Renal pelvis (tissue), 12 donors: ENCODE measurements at places on chromosomes 5 and 9. TPM values are rescaled to one million over a fixed set of nuclear protein-coding genes. Genes with fewer than 3 reads are reported as not detected.

GRCh38 chr9:136697821-136698526 is 10.7 kb upstream of the AGPAT2 start:
- DNase-seq: no peak

Gene GMCL2
- polyA plus RNA-seq: not detected

Gene MACROH2A1
- polyA plus RNA-seq: 249 TPM

Gene ATG12
- 65.9 TPM for polyA plus RNA-seq

GRCh38 chr9:131530546-131530919 is 530 bp downstream of the UCK1 start:
- no peak for DNase-seq

Gene NUTM2F
- polyA plus RNA-seq: not detected

Gene SET
- 647 TPM for polyA plus RNA-seq

Gene TMEM250
- 24.5 TPM for polyA plus RNA-seq

DNA sequence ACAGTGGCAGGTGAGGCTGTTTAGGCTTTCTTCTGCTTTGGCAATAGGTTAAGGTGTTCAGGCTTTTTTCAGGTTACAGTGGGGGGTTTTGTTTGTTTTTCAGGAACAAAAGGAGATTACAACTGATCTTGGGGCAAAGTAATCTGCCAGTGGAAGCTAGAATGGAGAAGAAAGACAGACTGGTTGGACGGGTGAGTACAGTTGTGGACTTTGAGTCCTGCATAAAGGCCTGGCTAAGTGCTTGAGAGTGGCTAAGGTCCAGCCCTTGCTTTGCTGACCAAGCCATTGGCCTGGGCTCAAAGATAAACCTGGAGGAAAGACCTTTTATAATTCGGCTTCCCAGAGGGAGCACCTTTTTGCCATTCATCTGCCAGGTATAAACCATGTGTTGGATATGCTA is 63.1 kb downstream of the MTMR12 start:
- no peak for DNase-seq

DNA sequence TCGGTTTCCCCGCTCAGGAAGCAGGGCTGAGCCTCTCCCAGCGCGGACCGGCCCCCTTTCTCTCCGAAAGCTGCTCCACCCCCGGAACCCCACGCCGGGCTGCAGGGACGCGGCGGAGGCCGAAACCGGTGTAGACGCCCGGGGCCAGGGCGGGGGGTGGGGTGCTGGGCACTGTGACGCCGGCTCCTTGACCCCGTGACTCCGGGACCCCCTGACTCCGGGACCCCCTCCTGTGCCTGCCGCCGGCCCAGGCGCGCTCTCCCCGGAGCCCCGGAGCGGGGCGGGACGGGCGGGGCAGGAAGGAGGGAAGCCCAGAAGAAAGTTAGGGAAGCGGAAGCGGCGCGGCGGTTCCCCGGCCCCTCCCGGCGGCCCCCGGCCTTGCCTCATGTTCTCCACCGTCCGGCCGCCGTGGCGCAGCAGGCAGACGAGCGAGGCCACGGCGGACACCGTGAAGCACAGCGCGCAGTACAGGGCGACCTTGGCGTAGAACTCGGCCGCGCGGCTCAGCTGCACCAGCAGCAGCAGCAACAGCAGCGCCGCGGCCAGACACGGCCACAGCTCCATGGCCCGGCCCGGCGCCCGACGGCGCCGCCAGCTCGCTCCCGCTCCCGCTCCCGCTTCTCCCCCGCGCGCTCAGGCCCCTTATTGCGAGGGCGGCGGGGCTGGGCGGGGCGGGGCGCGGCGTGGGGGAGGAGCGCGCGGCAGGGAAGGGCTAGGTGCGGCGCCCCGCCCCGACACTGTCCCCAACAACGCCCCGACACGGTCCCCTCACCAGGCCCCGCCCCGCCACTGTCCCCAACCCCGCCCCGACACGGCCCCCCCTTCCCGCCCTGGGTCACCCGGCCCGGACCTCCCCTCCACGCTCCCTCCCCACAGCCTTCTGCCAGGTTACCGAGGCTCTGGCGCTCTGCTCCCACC is at the start of gene AGPAT2:
Gene AGPAT2 (minus strand): TSS at position 664 of the 918 bp plus-strand sequence. CDS start 100 bp downstream, at position 564.
- no peak for DNase-seq

DNA sequence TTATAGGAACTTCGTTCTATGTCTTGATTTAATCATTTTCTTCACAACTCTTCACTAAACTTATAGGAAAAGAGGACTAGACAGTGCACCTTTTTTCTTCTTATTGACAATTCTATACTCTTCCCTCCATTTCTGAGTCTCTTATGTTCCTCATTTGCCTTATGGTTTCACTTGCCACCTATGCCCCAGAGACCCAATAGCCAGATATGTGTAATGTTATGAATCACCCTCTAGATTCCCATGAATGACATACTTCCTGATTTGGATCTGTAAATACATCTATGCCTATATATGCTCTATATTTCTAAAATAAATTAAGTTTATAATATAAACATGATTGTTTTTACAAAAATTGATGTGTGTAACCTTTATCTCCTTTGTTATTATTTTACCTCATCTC is 514.1 kb upstream of the MEF2C start:
- no peak for DNase-seq

- DNase-seq: peak; percentile 81
Measured at GRCh38 chr5:179763215-179763945, 30.4 kb upstream of the LTC4S start.

DNA sequence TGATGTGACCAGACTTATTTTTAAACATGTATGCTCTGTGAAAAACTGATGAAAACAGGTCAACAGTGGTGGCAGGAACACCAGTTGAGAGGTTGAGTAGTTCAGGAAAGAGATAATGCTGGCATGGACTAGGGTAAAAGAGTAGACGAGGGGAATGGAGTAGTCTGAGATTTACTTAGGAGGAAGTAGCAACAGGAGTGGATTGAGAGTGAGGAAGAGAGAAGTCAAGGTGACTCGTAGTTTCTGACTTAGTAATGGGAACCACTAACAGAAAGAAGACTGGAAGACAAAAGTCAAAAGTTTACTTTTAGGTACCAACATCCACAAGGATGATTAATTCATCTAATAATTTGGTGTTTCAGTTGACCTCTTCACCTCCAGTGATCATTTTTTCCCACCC is 3.6 kb downstream of the SRA1 start:
- DNase-seq: no peak

Gene MYMK
- polyA plus RNA-seq: not detected

Gene WASHC1
- polyA plus RNA-seq: 35.4 TPM

Gene C5orf58
- polyA plus RNA-seq: 0.22 TPM

DNA sequence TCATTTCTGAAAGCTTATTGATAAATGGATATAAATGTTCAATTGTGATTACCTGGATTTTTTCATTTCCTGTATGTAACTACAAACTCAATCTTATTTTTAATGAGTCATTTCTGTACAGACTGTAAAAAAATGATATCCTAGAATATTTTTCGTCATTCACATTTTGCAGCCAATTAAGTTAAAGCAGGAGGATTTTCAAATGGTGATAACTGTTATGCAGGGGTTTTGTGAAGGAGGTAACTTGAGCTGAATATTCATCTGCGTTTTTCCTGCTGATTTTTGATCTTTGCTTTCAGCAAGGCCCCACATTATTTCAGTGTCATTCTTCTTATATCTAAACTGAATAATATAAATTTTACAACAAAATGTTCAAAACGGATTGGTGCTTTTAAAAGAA is 74.1 kb downstream of the SLF1 start:
- DNase-seq: no peak

DNA sequence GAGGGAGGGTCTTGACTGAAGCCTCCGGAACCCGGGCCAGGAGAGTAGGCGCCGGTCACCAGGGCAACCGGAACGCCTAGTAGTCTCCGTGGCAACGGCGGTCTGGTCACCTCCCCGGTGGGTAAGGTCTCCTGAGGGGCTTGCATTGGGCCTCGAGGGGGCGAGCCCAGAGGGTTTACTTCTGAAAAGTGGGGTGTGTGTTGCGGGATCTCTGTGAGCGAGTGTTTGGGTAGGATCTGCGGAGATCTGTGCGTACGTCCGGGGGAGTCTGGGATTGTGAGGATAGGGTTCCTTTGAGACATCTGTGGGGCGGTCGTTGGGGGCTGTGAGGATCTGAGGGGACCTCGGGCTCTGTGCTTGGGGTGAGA is at the start of gene FAM221B:
Gene FAM221B (minus strand): TSS at position 17 of the 368 bp plus-strand sequence. CDS start 2,571 bp downstream, outside the sequence.
- DNase-seq: peak; percentile 41

Gene MEGF10
- polyA plus RNA-seq: 0.99 TPM

- no peak for DNase-seq
Measured at GRCh38 chr5:174872271-174872670, 147.9 kb downstream of the MSX2 start.

DNA sequence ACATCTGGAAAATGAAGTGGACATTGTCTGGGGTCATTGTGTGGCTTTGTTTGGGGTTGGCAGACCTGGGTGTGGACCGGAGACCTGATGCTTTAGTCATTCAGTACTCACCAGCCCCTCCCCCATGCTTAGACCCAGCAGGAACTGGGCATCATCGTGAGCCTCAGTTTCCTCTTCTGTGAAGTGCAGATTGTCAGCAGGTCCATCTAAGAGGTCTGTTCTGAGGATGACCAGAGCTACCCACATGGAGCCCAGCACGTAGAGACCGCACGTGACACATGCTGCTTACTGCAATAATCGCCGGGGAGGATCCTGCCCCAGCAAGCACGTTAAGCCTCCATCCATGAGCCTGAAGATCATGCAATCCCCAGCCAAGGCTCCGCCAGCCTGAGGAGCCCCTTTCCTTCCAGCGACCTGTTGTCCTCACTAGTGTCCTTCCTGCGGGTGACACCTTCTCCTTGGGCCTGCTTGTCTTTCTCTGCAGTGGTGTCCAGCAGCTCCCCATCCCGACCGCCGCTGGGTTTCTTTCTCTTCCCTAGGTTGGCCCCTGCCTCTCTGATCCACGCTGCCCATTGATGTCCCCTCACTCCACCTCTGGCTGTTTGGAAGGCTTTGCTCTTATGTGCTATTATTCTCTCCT is 26.7 kb upstream of the IRX4 start:
- no peak for DNase-seq

- no peak for DNase-seq
Measured at GRCh38 chr9:131018621-131019020, 9.6 kb downstream of the LAMC3 start.

Gene C9orf50
- 1.2 TPM for polyA plus RNA-seq

- no peak for DNase-seq
Measured at GRCh38 chr5:127447827-127448226, 69.6 kb upstream of the PRRC1 start.

DNA sequence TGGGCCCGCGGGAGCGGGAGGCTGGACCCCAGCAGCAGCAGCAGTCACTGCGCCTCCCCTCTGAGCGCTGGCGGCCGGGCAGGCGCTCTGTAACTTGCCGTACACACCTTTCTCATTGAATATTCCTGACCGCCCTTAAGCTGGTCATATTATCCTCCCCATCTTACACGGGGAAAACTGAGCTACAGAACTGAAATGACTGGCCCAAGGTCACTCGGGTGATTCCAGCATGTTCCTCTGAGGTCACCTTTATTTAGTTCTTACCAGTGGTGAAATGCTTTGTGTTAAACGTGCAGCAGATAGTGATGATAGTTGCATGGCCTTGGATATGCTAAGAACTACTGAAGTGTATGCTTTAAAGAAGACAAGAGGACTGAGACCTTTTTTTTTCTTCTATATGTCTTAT is 607 bp downstream of the UQCRQ start:
- DNase-seq: no peak

Gene TNFAIP8
- polyA plus RNA-seq: 25.3 TPM

- no peak for DNase-seq
Measured at GRCh38 chr9:106869458-106869857, 6.5 kb downstream of the ZNF462 start.

DNA sequence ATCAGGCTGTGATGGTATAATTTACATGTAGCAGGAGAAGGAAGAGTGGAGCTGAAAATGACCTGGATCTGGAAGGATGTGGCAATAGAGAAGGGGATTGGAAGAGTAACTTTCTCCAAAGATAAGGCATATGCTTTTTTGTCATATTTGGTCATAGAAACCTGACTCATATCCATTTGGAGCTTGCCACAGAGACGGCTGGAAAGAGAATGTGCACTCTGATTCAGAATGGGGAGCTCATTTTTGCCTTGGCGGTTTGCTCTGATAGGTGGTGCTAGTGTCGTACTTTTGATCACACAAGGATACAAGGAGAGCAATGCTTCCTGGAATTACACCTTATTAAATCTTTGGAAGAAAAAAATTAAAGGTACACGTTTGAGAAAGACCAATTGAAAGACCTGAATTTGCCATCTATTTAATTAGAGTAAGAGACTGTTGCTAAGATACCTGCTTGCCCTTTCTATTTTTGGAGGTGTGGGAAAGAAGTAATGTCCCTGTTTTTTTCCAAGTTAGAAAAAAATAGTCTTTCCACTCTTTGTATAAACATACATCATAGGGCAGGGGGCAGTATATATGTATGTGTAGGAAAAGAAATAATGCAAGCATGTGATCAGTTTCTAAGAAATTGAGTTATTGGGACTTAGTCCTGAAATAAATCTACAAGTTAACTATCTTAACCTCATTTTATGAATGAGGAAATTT is 5.4 kb downstream of the LSM11 start:
- DNase-seq: no peak

DNA sequence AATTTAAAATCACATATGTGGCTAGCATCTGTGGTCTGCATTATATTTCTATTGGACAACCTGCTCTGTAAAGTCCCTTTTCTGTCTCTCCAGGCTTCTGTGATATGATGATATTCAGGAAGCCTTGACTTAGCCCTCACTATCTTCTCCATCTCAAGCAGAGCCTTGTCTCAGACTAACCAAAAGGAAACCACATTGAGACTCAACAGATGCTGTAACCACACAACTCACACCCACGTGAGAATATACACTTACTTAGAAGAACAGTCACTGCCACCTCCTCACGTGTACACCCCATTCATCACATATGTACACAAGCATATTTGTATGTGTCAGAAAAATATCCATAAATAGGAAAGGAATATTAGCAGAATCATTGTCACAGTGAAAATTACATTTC is 33.6 kb downstream of the HTR4 start:
- no peak for DNase-seq

GRCh38 chr5:177232761-177233160 is 70.8 kb downstream of the RAB24 start:
- DNase-seq: no peak

- no peak for DNase-seq
Measured at GRCh38 chr5:146751781-146752401, 126.7 kb downstream of the PPP2R2B start.

GRCh38 chr5:141771031-141771430 is 89.0 kb upstream of the ARAP3 start:
- no peak for DNase-seq

GRCh38 chr9:97348871-97349270 is 41.4 kb downstream of the CCDC180 start:
- DNase-seq: no peak
